ENCODE measurements at places on chromosomes 5 and 9.
A peak's percentile ranks its signal among the peaks of the same experiment; 100 is the strongest.

DNA sequence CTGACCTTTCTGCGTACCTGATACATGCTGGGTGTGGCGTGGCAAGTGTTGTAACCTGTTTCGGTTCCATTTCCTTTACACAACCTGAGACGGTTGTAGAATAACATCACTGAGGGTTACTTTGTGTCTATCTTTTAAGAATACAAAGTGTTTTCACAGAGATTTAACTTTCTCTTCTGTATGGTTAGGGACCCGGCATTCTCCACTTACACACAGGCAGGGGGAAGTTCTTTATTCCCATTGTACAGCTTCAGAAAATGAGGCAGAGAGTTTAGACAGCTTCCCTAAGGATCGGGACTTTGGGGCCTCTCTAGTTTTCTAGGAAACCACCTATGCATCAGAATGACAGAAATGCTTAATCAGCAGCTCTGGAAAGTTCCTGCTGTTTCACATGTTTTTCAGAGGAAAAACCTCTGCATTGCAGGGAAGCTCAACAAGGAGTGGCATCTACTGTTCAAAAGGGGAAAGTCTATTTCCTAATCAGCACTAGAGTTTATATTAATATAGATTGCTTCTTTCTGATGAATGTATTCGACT is 41.3 kb downstream of the CAST start:
- DNase-seq, result no peak

DNA sequence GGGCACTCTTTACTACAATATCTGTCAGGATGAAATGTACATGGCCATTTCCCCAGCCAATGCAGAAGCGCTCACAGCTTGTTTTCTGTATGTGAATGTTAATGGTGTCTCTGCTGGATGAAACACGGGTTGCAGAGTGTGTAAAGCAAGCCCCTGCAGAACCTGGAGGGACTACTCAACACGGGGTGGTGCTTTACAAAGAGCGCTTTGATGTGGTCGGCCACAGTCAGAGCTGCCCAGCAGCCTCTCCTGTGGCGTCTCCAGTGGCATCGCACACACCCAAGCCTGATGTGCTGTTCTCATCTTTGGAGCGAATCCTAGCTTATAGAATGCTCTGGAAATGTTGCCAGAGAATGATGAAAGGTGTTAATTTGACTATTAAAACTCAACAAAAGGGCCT is 162.7 kb upstream of the NFIL3 start:
- no peak for DNase-seq

DNA sequence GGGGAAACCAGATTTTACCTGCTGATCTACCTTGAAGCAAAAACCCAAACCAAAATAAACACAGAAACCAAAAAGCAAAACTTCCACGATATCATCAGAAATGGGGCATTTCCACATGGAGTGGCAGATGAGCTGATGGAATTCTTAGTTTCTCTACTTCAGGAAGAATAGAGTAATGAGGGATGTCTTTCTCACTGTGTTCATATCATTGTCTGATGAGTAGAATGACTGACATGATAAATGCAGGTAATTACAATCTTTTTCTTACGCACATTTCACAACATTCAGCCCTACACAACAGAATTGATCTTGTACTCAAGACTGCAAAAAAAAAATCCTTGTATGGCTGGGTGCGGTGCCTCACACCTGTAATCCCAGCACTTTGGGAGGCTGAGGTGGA is 23.2 kb upstream of the ANKH start:
- DNase-seq, result no peak

- no peak for DNase-seq
Observed at GRCh38 chr5:83430130-83431010, 41.2 kb upstream of the VCAN start.

DNA sequence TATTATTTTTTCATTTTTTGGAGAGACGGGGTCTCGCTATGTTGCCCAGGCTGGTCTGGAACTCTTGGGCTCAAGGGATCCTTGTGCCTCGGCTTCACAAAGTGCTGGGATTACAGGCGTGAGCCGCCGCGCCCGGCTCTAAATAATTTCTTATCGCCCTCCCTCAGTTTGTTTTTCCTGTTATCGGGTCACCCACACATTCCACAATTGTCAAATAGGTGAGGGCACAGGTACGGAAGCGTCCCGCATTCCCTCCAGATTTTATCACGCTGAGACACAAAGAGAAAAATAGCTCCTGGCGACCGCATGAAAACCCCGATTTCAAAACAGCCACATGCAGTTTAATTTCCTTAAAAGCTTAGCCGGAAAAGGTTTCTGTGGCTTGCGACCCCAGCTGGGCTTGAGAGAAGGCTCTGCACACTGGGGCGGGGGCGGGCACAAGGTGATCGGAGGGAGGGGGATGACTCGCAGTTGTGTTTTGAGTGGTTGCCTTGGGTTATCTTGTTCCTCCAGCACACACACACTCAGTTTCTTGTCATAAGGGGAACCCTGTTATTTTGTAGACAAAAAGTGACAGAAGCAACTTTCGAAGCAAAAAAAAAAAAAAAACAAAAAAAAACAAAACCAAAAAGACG is 717 bp upstream of the IQGAP2 start:
- peak; percentile 56 for DNase-seq

- no peak for DNase-seq
Observed at GRCh38 chr9:110188991-110189390, 19.0 kb downstream of the C9orf152 start.

GRCh38 chr5:113748403-113748802 is 234.9 kb downstream of the YTHDC2 start:
- DNase-seq, result no peak

GRCh38 chr9:133762488-133763271 is 24.5 kb upstream of the SARDH start:
- DNase-seq, result no peak

- DNase-seq, result no peak
Observed at GRCh38 chr9:113548221-113549041, 84.9 kb downstream of the RGS3 start.

DNA sequence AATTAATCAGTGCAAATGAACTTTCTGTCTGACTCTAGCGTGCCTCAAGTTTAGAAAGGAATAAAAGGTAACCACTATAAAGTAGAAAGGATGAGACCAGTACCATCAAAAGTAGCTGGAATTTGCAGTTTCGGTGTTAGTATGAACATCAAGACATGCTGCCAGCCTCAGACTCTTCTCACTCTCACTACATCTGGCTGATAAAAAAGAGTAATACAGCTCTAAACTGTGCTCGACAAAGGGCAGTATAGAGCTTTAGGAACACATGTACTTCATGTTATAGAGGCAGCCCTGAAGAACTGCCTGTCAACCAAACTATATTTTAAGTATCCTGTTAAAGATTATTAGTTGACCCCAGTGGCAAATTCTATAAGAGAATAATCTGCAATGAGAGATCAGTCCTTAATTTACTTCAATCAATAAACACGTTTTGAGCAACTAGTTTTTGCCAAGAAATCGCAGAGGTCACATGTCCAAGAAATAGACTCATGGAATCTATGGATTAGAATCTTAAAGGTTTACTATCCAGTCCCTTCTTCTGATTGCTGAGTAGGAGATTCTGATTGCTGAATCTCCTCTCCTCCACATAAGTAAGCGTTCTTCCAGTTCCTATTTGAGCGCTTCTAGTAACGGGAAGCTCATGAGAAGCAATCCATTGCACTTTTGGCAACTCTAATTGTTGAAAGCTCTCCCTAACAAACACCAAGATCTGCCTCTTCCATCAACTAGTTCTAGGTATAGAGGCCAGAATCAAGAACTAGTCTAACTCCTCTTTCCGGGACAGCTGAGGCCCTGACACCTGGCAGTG is 941 bp downstream of the XPA start:
- DNase-seq, result no peak

DNA sequence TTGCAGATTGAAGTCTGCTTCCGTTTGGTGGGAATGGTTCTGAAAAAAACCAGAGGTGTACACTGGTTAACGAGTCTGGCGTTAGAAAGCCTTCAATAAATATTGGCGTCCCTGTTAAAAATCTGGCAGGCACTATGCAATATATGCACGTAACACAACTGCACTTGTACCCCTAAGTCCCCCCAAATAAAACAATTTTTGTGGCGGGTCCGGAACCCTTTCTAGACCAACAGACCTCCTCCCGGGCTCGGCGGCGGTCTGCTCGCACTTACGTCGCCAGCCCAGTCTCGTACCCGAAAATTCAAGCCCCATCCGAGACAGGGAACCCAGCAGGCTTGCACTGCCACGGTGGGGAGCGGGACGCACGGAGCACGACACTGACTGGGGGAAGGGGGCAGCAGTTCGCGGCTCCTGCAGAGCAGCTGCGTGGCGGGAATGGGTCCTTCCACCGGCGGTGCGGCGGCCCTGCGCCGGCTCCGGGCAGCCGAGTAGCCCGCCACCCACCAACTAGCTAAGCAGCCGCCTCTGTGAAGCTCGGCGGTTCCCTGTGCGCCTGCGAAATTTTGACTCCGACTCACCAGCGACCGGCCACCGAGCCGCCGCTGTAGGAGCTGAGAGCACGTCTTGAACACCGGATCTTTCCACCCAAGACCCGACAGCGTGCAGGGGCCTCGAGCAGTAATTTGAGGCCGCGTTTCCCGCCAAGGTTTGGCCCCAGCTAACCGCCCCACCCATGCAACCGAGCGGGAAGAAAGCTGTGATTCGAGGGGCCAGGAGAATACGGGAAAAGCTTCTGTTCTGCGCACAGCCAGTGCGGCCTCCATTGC is 3.9 kb downstream of the MCIDAS start:
- no peak for DNase-seq

DNA sequence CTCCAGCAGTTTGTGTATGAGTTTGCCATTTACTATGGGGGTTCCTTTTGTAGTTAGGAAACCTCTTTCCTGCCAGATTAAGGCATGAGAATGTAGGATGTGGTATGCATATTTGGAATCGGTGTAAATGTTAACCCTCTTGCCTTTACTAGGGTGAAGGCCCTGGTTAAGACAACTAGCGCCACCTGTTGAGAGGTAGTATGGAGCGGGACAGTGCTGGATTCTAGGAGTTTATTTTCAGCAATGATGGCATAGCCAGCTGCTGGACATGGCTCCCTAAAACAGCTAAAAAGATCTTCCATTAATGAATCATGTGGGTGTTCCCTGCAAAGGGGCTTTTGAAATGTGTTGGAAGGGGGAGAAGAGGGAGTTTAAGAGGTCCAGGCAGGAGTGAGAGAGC is 30.7 kb upstream of the GPX3 start:
- DNase-seq, result no peak

DNA sequence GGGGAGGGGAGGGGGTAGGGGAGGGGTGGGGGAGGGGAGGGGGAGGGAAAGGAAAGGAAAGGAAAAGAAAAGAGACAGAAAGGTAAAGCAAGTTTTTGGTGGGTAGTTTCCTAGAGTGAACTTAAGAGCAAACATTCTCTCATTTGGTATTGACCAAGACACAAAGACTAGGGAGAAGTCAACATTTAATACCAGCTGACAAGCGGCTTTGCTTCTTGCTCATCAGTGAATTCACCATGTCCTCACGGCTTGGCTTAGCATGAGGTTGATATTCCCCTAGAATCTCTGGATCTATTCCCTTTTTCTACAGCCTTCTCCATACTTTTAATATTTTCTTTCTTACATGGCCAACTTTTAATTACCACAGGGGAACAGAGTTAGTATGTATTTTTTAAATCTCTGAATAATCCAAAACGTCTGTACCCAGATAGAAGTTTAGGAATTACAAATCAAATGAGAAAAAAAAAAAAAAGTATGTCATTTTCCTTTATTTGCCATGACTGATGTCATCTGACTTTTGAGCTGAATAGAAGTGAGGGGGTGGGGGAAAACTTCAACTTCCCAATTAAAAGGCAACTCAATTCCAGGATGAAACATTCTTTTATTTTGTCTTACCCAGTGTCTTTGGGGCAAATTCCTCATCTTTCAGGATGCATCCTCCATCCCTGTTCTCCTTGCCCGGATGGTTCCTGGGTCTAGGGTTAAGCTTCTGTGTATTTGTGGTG is 40.1 kb upstream of the GLIS3 start:
- no peak for DNase-seq

DNA sequence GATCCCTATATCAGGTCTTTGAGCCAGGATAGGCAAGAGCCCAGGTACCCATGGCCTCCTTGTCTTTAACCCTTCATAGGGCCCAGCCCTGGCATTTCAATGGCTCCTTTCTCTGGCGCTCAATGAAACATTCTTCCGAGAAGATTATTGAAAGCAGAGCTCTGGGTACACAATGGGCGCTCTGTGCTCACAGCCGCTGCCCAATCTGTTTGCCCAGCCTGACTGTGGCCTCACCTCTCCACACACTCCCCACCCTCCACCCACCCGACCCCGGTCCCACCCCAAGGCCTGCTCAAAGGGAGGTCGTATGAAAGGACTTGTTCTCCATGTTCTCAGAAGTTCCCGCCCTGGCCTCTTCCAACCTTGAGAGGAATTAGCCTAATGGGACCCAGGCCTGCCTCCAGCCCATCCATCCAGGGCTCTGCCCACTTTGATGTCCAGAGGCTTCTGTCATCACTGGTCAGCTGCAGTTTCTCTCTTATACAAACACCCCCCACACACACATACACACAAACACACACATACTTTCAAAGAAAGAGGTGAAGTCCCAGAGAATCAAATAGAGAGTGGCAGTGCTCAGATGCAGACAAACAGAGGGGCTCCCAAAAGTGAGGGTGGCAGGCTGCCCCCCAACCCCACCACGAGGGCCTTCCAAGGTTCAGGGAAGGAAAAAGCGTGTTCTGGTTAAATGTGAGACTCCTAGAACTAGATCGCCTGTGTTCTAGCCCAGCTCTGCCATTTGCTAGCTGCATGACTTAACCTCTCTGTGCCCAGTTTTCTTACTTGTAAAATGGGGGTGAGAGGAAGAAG is 5.1 kb upstream of the ARSI start:
- no peak for DNase-seq

- no peak for DNase-seq
Observed at GRCh38 chr9:118975736-118976135, 393.5 kb downstream of the BRINP1 start.

GRCh38 chr9:742914-743589 is 98.4 kb upstream of the DMRT1 start:
- DNase-seq, result no peak

DNA sequence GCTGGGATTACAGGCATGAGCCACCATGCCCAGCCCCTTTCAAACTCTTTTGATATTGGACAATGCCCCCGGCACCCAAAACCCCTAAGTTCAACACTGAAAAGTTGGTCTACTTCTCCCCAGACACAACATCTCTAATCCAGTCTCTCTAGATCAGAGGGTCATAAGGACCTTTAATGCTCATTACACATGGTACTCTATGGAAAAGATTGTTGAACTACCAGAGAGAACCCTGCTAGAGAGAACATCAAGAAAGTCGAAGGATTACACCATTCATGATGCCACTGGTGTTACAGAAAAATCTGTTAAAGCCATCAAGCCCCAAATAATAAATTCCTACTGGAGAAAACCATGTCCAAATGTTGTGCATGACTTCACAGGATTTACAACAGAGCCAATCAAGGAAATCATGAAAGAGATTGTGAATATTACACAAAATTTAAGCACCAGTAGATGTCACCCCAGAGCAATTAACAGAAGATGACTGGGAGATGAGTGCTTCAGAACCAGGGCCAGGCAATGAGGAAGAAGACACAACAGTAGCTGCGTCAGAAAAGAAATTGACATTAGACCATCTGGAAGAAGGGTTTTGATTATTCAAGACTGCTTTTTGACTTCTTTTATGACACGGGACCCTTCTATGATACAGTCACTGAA is 28.3 kb upstream of the NIPAL4 start:
- DNase-seq, result no peak
